ENCODE measurements at places on chromosomes 6 and 20.

DNA sequence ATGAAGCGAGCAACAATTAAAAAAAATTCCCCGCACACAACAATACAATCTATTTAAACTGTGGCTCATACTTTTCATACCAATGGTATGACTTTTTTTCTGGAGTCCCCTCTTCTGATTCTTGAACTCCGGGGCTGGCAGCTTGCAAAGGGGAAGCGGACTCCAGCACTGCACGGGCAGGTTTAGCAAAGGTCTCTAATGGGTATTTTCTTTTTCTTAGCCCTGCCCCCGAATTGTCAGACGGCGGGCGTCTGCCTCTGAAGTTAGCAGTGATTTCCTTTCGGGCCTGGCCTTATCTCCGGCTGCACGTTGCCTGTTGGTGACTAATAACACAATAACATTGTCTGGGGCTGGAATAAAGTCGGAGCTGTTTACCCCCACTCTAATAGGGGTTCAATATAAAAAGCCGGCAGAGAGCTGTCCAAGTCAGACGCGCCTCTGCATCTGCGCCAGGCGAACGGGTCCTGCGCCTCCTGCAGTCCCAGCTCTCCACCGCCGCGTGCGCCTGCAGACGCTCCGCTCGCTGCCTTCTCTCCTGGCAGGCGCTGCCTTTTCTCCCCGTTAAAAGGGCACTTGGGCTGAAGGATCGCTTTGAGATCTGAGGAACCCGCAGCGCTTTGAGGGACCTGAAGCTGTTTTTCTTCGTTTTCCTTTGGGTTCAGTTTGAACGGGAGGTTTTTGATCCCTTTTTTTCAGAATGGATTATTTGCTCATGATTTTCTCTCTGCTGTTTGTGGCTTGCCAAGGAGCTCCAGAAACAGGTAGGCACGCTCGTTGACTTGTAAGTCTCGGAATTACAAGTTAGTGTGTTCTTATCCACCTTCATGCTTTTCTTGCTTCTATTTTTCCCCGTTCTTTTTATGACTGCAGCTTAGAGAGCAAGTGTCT, at the start of gene EDN1:
EDN1 (plus strand) TSS at position 429 of the 888 bp plus-strand sequence; CDS start at position 698, 269 bp downstream.
- peak; percentile 47 for DNase-seq

- DNase-seq: no peak
Observed at GRCh38 chr20:6959900-6960312, 192.4 kb downstream of the BMP2 start.

DNA sequence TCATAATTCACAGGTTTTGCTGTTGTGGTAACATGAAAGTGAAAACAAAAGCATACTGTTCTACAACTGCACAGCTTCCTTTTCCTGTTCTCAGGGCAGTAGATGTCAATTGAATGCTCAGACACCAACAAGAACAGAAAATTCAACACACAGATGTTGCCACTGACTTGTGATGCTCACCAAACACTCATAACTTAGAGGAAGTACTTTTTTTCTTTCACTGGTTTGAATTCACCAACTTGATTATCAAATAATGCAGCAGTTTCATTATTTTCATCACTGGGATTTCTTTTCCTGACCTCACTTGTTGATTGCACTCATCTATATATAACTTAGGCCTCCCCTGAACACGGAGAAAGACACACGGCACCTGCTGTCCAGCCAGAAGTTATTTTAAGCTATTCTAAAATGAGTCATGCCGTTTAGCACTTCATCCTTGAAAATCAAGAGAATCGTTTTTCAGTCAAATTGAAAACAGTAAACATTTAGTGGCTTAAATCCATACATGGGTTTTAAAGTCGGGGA, 949 bp downstream of the TXLNB start:
- DNase-seq: no peak

DNA sequence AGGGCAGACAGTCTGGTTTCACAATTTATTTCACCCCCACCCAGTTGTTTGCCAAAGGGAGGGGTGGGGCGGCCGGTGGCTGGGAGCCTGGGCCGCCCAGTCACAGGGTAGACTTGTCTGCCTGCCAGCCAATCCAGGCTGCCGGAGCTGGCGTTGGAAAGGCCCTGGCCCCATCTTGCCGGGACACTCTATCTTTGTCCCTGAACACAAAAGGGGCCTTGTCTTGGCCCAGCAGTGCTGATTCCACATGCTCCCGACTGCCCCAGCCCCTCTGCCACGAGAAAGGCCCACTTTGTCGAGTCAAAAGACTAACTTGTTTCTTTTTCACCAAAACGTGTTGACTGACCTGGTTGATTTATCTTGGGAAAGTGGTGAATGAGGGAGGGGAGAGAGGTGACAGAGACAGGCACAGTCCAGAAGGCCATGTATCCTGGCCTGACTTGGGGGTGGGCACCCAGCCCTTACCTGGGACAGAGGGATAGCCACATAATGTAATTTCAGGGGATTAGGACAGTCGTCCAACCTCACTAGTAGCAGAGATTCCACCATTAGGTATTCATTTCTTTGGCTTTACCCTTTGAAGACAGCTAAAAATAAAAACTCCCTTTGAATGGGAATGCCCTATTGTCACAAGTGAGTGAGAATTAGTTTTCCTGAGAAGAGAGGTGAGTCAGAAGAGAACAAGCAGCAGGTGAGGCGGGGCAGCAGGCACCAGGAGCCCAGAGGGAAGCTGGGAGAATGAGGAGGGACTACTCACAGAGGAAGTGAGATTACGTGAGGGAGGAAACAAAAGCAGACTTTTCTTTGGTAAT, 67.0 kb upstream of the SIRPA start:
- no peak for DNase-seq

DNA sequence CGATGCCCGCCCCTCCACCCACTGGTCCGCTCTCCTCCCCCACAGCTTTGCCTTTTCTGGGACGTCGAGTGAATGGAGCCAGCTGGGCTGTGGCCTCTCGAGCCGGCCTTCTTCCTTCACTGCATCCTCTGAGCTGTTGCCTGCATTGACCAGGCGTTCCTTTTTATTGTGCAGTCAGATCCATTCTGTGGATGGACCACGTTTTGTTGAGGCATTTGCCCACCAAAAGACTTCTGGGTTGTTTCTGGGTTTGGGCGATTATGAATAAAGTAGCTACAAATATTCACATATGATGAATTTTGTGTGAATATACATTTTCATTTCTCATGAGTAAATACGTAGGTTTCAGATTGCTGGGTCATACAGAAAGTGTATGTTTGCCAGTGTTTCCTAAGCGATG, 9.9 kb downstream of the NTSR1 start:
- no peak for DNase-seq
